Stimulated activated CD8-positive, alpha-beta memory T cell treated with anti-CD3 and anti-CD28 coated beads, Interleukin-4, amount 100 ng/mL, for 1 hour (primary cell): ENCODE measurements at places on chromosomes 4 and X.

GRCh38 chrX:105882581-105883275 is 60.4 kb downstream of the NRK start:
- DNase-seq: no peak

DNA sequence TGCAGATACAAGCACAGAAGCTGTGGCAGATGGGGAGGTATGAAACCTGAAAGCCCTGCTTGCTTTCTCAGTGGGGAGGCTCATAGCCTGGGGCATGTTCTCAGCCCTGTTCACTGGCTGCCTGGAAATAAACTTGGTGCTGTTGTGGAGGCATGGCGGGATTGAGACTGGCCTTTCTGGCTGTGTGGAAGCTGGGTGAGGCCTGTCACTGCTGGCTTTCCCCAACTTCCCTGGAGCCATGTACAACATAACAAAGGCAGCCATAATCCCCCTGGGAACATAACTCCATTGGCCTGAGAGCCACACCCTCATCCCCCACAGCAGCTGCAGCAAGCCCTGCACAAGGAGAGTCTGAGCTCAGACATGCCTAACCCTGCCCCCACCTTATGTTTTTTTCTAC is 237.7 kb upstream of the TLL1 start:
- DNase-seq: no peak

- no peak for DNase-seq
Observed at GRCh38 chrX:10010686-10011085, 43.5 kb downstream of the CLDN34 start.

DNA sequence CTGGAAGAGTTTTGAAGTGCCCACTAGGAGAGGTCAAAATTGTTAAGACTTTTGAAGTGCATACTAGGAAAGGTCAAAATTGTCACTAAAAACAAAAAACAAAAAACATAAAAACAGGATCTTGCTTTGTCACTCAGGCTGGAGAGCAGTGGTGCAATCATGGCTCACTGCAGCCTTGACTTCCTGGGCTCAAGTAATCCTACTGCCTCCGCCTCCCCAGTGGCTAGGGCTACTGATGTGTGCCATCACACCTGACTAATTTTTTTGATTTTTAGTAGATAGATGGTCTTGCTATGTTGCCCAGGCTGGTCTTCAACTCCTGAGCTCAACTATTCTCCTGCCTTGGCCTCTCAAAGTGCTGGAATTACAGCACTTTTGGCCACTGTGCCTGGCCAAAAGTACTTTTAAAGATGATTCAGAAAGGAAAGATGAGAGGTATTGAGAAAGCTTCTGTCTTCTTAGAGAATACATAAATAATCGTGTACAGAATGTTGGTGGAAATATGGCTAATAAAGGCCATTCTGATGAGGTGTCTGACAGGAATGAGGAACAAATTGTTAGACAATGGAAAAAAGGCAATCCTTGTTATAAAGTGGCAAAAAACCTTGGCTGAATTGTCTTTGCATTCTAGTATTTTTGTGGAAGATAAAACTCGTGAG is 43.3 kb upstream of the STX18 start:
- DNase-seq: no peak
